D341Med (cell line): ENCODE measurements at places on chromosomes 5 and 9.
A peak's percentile ranks its signal among the peaks of the same experiment; 100 is the strongest.

DNA sequence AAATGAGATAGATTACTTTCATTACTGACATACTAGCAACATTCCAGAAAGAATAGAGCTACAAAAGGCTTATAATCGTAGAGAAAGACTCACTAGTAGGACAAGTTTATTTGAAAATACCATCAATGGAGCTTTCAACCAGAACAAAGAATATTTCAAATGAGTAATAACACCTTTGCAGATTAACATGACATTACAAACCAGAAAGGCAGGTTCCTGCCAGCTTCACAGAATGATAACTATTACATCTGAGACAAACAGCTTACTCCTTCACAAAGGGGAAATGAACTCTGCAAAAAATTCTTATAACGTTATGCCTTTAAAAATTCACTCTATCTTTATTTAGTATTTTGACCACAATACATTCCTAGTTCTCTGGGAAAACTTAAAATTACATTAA, 103.1 kb downstream of the EPB41L4A start:
- DNase-seq = no peak

DNA sequence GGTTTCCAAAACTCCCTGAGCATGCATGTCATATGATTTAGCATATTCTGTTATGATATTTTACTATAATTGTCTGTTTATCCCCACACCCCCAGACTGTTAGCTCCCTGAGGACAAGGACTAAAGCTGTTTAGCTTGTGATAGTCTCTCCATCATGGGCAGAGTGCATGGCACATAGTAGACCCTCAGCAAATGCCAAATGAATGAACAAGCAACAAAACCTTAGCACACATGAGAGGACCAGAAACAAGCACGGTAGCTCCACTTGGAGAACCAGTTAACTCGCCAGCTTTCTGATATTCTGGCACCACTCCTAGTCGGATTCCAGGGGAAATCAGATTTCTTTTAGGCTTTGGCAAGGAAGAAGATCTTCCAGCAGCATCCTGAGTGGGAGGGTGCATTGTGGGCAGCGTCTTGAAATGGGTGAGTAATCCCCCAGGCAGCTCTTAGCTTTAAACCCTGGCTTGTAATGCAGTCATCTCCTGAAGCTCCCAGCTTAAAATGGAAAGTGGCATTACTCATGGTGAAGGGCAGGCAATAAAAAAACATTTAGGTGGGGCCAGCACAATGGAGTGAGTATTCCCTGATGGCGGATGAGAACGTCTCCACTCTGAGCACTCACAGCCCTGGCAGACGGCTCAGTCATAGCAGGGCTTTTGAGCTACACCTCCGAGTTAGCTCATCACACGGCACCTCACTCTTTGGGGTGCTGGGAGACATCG, 41.1 kb downstream of the FGF1 start:
- peak; percentile 38 for DNase-seq

GRCh38 chr9:133851693-133852092, 113.5 kb upstream of the SARDH start:
- DNase-seq = no peak

DNA sequence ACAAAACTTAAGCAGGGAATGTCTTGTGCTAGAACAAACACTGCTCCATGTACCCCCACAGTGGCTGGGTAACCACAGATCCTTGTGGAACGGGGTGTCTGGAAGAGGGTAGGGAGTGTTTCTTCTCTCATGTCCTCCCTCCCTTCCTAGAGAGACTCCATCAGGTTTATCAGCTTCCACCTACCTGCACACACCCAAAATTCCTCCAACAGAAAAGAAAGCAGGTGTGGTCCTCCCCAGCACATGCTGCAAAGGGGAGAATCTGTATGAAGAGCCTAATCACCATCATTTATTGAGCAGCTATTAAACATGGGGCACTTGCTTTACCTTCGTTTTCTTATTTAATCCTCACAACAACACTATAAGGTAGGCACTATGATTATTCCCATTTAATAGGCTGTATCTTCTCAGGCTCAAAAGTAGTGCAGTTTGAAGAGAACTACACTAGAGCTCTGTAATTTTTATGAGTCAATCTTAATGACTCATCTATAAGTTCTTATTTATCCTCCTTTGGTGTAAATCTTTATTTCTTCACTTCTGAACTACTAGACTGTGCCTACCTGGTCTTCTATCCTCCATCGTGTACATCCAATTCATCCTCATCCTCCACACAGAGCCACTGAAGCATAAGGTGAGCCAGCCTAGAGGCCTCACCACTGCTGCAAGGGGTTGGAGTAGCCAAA, 31.6 kb downstream of the C9orf40 start:
- DNase-seq = no peak

DNA sequence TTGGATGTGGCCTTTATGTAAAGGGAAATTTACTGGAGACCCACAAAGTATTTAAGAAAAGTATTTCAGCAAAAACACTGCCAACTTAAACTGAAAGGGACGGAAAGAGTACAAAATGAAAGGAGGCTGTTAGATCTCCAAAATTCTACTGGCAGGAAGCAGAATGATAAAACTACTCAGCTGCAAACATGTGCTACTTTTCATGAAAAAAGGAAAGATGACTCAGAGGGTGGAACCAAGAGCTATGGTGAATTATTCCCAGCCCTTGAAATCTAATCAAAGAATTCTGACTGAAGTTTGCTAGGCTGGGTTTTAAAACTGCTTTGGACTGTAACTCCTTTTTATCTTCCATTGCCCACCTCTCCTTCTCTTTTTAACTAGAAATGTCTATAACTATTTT, 58.6 kb upstream of the ZBED3 start:
- DNase-seq = no peak

DNA sequence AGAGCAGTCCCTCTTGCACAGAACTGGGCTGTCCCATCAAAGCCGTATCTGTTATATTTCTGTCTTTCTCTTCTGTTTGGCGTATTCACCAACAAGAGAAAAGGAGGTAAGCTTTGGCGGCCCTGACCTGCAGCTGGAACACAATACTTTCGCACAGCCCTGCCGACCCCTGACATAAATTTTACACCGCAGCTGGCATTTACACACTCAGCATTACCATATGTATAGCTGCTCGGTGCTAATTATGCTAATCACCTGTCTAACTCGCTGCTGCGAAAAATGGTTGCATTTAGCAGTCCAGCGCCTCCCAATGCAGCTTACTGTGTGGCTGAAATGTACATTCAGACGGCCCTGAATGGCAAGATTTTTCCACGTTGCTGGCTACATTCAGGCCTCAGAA, 20.8 kb downstream of the PTCH1 start:
- DNase-seq = no peak

- DNase-seq = no peak
Observed at GRCh38 chr9:71629578-71630215, 138.6 kb downstream of the CEMIP2 start.

GRCh38 chr5:168786147-168786546, 207.0 kb upstream of the PANK3 start:
- DNase-seq = no peak

- no peak for DNase-seq
Observed at GRCh38 chr9:18189871-18190670, 283.9 kb upstream of the ADAMTSL1 start.

DNA sequence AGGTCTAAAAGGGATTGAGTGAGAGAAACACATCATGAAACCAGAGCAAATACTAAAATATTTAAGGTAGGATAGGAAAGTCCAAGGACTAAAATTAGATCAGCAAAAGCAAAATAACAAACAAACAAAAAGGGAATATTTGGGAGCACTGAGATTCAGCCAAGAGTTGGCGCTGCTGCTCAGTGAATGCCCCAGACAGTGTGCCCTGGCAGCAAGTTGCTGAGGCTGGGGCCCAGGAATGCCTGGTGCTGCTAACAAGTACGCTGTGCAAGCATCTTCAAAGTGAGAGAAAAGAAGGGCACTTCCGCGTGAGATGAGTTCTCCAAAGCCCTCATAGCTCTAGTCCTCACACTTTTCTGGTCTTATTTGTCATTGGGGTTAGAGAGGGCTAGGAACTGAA, 603.3 kb downstream of the EFNA5 start:
- DNase-seq = no peak

DNA sequence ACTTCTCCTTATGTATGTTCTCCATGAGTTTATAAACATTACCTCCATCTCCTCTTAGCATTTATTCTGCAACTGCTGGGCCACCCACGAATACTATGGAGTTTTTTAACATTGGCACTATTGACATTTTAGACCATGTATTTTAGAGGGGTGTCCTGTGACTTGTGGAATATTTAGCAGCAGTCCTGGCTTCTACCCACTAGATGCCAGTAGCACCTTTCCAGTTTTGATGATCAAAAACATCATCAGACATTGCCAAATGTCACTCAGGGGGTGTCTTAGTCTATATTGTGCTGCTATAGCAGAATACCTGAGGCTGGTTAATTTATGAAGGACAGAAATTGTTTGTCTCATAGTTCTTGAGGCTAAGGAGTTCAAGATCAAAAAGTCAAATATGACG, 187.5 kb upstream of the RORB start:
- no peak for DNase-seq

GRCh38 chr5:17150531-17150930, 66.9 kb upstream of the BASP1 start:
- DNase-seq = no peak

DNA sequence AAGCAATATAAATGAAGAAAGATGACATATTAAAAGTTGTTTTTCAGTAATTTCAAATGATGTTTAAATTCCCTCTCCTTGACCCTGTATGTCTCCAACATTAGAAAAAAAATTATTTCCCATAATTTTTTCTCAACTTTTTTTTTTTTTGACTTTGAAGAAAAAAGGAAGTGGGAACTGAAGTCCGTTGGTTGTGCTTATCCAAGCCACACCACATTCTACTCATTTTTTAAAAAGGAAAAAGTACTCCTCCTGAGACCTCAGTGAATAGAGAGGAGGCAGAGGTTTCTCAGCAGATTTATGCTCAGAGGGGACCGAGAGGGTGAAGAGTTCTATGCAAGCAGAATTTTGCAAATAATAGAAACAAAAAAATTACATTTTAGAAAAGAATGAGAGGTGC, 123.3 kb downstream of the PCSK5 start:
- DNase-seq = no peak

- no peak for DNase-seq
Observed at GRCh38 chr5:82388181-82388580, 110.0 kb upstream of the RPS23 start.

GRCh38 chr5:113164021-113164420, 187.4 kb downstream of the DCP2 start:
- DNase-seq = no peak

DNA sequence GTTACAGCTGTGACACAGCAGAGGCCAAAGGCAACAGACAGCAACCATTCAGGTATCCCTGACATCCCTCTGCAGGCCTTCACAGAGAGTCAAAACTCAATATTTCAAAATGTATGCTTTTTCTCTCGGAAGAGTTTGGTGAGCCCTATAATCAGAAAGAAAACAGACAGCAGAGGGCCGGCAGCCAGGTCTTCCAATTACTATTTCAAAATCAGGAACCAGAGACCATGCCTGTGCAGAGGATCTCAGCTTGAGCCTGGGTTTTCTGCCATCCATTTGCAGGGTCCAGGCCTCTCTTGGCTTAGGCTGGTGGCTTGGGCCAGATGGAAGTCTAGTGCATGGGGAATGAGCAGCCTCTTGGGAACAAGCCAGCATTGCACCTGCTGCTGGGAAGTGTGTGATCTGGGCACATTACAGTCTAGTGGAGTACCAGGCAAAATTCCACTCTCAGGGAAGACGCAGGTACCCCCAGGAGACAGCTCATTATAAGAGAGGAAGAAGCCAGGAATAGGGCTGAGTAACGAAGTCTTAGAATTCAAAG, 231.3 kb downstream of the ENC1 start:
- no peak for DNase-seq

DNA sequence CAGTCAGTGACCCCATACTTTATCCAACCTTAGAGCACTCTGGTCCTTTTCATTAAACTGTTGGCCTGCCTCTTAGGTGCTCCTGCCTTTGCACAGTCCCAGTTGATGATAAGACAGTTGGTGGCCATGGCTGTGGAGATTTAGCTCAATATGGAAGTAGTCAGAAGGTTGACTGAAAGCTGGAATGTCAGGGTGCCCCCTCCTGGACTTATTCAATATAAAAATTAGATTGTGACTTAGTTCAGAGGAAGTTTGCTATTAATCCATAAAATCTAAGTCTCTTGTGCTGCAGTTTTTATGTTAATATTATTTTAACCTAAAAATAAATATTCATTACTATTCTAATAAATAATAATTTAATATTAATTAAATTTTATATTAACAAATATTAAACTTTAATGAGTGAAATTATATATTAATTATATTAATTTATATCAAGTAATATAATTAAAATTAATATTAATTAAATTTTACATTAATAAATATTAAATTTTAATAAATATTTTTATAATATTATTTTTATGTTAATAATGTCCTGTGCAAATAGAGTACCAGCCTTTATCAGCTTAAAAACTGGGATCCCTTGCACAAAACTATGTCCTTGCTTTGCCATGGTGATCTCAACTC, 77.7 kb upstream of the ADAMTSL1 start:
- peak; percentile 18 for DNase-seq

DNA sequence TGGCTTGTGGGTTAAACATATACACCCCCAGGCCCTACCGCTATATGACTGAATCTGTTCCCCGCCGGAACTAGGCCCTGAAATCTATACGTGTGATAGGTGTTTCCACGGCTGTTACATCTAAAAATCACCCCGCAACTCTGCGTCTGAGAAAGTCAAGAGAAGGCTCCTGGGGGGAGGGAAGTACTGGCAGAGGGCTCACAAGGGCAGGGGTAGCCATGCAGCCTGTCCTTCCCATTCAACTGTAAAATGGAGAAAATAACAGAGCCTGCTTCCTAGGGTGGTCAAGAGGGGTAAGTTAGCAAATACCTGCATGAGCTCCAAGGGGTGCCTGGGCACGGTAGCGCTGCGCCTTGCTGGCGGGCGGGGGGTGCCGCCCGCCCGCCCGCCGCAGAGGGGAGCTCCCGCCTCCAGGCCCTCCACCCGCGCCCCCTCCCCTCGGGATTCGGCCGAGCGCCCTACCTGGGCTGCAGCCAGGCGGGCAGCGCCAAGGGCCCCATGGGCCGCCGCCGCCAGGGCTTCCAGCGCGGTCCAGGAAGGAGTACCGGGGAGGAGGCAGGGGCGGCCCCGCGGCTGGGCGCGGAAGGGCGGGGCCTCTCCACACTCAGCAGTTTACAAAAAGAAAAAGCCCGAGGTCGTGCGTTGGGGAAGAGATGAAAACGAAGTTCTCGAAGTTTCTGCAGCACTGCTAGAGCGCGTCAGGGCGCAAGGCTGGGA, at the start of gene HACD4:
TSS of gene HACD4 (minus strand) at position 550 of the 717 bp plus-strand sequence. CDS start at position 500, 50 bp downstream.
- DNase-seq = peak; percentile 40

GRCh38 chr9:68871236-68871635, 142.7 kb downstream of the PRKACG start:
- no peak for DNase-seq

GRCh38 chr5:80615266-80615914, 39.1 kb upstream of the MSH3 start:
- no peak for DNase-seq

DNA sequence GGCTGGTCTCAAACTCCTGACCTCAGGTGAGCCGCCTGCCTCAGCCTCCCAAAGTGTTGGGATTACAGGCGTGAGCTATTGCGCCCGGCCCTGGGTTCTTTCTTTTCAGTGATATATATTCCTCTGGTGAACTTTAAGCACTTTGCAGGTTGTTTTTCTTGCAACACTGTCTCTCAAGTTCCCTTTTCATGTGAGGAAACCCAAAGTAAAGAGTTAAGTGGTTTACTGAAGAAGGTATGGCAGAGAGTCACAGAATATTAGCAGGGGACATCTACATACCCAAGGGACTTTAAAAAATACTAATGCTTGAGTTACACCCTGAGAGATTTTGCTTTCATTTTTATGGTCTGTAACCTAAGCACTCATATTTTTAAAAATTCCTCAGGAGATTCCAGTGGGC, 6.7 kb upstream of the GAPT start:
- no peak for DNase-seq

GRCh38 chr5:26757941-26758340, 280.4 kb downstream of the CDH9 start:
- no peak for DNase-seq

- DNase-seq = no peak
Observed at GRCh38 chr9:100440071-100440470, 13.1 kb downstream of the MSANTD3 start.
